ENCODE measurements at places on chromosomes 4 and X.

DNA sequence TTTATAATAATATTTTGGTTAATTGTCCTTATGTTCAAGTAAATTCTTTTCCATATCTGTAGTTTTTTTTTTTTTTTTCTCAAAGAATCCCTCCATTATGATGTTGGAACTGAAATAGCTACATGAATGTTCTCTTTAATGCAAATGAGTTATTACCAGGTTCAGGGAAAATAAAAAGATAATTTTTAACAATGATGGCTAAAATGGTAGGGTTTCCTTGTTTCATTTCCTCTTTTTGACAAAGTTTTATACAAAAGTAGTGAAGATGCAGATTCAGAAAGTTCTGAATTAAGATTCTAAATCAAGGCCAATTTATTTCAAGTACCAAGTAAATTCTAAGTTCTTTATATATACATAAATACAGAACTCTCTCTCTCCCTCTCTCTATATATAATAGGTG, 779.0 kb upstream of the INTU start:
- no peak for DNase-seq

DNA sequence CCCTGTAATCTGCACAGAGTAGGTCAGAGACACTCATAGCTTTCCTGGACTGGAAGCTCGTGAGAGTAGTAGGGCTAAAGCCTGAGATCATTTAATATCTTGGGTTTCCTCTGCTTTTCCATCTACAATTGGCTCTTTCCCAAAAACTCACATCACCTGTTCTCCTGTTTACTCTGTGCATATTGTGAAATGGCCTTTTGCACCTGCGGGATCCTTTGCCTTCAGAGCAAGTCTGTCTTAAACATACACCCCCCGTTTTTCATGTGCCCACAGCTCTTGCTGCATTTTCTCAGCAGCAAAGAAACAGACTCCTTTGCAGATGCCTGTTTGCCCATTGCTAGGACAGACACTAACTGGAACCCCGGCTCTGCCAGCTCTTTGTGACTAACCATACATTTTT, 608.3 kb upstream of the PCDH10 start:
- no peak for DNase-seq

DNA sequence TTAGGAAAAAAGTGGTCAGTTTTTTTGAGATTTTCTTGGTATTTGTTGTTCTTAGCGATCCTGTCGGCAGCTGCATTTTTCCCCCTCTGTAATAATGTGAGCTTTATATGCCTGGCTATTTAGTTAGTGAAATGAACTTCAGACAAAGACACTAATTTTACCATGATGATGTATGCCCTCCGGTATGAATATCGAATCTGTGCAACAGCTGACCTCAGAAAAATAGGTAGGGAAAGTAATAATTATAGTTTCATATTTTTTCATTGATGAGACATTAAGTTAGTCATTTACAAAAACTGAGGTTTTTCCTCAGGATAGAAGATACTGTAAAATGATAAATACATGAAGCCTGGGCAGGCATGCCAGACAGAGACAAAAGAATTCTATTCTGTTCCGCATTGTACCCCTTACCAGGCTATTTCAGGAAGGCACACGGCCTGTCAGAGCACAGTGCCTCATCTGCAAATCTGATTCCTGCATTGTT, 155.8 kb downstream of the SHROOM3 start:
- no peak for DNase-seq

- DNase-seq, result no peak
Measured at GRCh38 chr4:94909645-94910044, 151.9 kb downstream of the BMPR1B start.

- DNase-seq, result no peak
Measured at GRCh38 chrX:18542905-18543304, 117.5 kb downstream of the CDKL5 start.

- no peak for DNase-seq
Measured at GRCh38 chr4:124262211-124263179, 450.0 kb downstream of the ANKRD50 start.

- no peak for DNase-seq
Measured at GRCh38 chrX:153687121-153688039, at the start of gene SLC6A8. Gene SLC6A8, plus strand, starts transcription at chrX:153687926. Its CDS starts 649 bp downstream, at chrX:153688575.

- DNase-seq, result no peak
Measured at GRCh38 chr4:113469023-113469390, 292.5 kb downstream of the CAMK2D start.

DNA sequence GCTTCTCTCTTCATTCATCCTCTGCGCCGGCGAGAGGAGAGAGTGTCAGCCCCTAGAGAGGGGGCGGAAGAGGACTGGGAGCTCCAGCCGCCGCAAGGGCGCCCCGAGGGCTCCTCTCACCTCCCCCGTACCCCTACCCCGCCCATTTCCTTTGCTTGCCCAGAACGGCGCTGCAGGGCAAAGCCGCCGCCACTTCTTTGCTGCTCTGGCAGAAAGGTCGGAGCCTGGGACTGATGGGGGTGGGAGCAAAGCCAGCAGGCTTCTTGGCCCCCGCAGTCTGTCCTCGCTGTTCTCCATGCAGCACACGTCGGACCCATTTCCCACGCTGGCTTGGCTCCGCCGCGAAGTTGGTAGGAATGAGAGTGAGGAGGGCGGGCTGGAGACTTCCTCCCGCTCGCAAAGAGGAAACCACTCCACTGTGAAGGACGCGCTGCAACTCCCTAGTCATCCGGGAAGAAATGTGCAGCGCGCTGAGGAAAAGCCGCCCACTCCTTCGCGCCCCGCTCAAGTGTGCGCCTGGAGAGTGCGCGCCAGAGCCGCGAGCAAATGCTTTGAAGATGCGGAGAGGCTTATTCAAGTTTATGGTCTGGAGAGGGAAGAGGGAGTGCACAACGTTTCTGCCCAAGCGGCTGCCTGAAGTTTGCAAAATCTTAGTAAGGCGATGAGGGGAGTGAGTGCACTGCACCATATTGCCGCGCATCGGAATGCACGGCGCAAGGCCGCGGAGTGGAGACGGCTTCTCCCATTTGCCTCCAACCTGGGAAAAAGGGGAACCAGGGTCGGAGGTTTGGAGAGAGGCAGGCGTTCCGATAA, 2.8 kb upstream of the PCDH7 start:
- no peak for DNase-seq

- DNase-seq, result no peak
Measured at GRCh38 chr4:98506462-98507132, 151.8 kb downstream of the TSPAN5 start.

DNA sequence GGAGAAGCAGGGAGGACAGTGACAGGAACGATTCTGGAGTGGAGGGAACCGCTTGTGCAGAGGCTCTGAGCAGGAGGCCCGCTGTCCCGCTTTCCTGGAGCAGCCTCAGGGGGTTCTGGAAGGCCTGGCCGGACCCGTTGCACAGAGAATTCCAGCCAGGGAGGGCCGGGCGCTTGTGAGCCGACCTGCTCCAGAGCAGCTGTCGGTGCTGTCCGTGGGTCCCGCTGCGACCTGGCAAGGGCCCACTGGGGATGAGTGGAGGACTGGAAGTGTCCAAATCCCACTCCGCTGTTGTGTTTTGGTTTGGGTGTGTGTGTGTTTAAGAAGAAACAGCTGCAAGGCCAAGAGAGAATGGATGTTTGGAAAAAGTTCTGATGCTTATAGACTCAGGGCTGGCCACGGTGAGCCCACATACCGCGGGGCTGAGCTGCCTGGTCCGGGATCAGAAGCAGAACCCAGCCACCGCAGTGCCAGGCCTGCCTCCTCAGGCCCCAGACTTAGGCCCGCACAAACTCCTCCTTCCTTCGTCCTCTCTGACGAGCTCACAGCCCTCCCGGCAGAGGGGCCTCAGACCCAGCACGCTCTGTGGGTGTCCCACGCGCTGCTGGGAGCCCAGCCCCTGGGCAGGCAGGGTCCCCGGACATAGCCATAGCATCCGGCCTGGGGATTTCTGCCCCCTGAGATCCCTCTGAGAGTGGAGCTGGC, 73.9 kb downstream of the HTRA3 start:
- no peak for DNase-seq

All from stimulated activated CD8-positive, alpha-beta memory T cell treated with anti-CD3 and anti-CD28 coated beads, Interleukin-15, amount 100 ng/mL, for 24 hours (primary cell).